ENCODE measurements at places on chromosomes 2 and 18.
A peak's percentile ranks its signal among the peaks of the same experiment; 100 is the strongest.

DNA sequence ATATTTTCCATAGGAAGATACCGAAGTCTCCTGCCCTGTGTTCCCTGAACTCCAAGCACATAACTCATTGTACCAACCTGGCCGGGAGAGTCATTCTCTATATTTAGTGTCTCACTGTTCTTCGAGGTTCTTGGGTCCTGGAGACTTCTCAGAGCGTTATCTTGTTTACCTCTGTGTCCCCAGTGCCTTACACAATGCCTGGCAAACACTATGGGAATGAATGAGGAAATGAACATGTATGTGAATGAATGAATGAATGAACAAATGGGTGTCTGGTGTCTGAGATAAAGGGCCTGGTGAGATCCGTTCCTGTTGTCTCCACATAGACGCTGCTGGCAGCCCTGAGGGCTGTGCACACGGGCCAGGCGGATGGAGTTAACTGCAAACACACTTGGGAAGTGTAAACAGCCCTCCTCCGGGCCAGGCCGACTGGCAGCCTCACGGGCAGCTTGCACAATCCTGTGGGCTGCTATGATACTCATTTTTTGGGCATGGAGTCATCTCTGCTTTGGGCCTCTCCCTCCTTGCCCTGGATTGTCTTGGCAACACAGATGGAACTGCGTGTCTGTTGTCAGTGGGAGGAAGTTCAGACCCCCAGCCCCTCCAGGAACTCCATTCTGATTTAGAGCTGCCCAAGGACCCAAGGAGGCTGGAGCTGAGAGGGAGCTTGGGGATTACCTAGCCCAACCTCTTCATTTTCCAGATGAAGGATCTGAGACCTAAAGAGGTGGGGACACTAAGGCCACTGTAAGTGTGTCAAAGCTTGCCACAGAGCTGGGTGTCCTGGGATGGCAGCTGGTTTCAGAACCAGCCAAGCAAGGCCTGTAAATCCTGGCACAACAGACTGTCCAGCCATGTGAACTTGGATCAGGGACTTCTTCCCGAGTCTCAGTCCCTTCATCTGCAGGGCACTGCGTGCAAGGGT, 124.4 kb downstream of the INHBB start:
- DNase-seq: no peak

GRCh38 chr2:71602115-71602495, 148.7 kb downstream of the DYSF start:
- no peak for DNase-seq

DNA sequence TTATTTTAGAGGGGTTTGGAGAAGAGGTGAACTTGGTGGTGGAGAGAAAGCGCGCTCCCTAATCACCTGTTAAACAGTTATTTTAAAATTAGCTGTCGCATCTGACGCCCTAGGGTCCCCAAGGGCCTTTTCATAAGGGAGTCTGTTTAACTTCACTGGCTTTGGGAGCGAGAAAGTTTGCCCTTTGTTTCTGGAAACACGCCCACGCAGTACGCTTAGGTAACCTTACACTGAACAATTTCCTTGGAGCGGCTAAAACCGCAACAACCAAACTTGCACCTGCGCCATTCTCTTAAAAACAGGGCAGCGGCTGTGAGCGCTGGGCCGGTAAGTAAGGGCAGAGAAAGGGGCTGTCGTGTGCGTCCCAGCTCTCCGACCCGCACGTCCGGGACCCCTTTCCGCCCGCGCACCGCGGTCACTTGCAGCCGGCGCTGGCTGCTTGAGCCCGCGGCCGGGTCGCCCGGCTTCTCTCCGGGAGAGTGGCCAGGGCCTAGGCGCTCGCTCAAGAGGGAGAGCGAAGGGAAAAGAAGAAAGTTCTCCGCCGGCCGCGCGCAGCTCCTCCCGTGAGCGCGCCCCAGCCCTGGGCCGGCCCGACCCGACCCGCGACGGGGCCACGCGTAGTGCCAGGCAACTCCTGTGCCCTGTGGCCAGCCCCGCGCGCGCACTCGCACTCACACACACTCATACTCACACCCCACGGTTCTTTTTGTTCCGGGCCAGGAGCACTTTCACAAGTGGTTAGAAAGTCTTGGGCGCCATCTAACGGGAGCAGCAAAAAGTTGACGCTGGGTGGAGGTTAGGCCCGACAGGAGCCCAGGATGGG, 19.2 kb downstream of the POU3F3 start:
- DNase-seq: peak; percentile 60

DNA sequence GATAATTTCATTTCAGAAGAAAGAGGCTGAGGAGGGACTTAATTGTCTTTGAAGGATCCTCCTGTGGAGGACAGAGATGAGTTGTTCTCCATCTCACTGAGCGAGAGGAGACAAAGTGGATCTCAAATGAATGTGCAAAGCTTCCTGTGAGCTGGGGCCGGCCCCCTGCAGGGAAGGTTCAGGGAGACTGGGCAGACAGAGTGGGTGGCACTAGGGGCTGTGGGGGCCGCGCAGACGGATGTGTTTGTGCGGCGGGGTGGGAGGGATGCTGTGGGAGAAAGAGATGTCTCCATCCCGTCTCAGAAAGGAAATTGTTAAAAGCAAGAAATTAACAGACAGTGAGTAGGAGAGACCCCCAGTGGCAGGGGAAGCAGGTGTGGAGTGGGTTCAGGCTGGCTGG, 29.1 kb downstream of the KLHL29 start:
- no peak for DNase-seq

Measured in activated CD4-positive, alpha-beta T cell treated with anti-CD3 and anti-CD28 coated beads, Interleukin-2, amount 50 U/mL, for 48 hours (primary cell).